ENCODE measurements at places on chromosomes 5 and 9.

GRCh38 chr5:39717176-39717897 is 292.6 kb upstream of the DAB2 start:
- DNase-seq, result peak; percentile 18

DNA sequence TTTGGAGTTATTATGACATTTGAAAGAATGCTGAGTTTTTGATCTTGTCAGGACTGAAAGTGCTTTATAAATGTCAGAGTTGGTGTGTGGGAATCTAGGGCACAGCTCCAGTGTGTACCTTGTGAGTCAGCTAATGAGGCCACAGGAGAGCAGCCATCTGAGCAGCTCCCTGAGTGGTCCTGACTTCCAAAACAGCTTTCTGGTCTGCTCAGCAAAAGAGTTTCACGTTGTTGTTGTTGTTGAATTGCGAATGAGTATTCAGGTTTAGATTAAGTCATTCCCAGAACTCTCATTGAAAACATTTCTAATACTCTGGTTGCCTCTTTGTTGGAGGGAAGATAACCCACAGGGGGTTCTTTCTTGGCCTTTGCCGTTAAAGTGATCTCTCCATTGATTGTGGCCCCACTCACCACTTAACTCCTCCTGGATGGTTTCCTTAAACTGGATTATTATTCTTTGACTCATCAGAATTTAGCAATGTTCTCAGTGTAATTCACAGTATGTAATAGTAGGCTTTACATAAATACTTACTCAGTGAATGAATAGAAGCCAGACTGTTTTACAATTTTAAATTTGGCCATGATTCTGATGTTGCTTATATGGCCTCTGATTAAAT is 125.1 kb upstream of the SGCD start:
- peak; percentile 35 for DNase-seq

GRCh38 chr5:174972291-174972690 is 247.9 kb downstream of the MSX2 start:
- no peak for DNase-seq

DNA sequence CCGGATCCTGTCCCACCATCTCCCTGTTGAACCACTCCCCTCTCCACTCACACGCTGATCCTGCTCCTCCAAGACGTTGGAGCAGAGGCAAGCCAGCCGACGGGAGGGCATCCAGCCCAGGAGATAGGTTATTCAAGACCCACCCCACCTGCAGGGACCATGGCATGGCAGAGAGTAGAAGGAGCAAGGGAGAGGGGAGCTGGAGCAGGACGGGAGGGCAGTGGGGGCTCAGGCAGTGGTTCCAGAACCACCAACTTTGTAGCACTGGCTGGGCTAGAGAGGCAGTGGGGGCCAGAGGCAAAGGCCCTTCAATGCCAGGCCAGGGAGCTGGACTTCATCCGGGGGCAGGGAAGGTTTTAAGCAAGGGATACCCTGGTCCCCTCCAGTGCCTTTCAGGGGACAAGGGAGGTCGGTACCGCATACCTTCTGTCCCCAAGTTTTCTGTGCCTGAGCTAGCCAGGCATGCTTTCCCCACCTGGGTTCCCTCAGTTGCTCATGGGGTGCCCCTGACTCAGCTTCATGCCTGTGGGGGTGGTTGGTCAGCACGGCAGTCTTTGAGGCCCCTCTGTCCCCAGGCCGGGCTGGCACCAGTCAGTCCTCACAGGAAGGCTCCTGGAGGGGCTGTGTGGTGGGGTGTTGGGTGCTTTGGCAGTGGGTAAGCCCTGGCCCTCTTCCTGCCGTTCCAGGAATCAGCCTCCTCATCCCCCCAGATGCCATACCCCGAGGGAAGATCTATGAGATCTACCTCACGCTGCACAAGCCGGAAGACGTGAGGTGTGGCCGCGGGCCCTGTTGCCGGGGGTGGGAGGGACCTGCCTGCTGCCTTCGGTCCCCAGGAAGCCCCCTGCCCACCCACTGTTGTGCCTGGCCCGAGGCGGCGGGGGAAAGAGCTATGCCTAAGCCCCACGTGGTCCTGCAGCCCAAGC is 22.4 kb downstream of the HK3 start:
- no peak for DNase-seq

GRCh38 chr9:9753266-9753665 is 859.5 kb downstream of the PTPRD start:
- DNase-seq, result no peak

GRCh38 chr5:128538250-128539037 is 399 bp upstream of the FBN2 start:
- peak; percentile 94 for DNase-seq

DNA sequence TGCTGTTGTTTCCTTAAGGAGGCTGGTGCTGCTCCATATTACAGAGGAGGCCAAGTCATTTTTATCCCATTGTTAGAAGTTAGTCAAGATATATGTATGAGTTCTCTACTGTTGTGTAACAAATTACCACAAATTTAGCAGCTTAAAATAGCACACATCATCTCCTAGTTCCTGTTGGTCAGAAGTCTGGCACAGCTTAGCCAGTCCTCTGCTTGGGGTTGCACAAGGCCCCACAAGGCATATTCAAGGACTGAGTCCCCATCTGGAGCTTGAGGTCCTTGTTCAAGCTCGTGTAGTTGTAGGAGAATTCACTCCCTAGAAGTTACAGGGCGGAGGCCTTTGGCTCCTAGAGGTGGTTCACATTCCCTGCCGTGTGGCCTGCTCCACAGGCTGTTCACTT is 14.7 kb downstream of the MTAP start:
- DNase-seq, result no peak

DNA sequence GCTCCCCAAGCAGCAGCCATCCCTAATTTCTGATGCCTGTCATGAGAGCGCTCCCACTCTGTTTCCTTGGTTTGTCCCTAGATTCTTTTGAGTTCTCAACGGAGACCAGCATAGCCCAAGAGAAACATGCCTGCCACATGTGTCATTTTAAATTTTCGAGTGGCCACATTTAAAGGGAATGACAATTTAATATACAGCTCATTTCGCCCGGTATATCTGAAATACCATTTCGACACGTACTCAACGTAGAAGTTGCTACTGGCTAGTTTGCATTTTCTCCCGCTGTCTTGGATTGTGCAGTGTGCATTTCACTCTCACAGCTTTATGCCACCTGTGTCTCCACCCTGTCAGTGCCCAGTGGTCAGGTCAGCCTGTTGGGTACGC is 21.0 kb downstream of the LPCAT1 start:
- no peak for DNase-seq

GRCh38 chr5:68141494-68141893 is 74.1 kb upstream of the PIK3R1 start:
- peak; percentile 31 for DNase-seq

DNA sequence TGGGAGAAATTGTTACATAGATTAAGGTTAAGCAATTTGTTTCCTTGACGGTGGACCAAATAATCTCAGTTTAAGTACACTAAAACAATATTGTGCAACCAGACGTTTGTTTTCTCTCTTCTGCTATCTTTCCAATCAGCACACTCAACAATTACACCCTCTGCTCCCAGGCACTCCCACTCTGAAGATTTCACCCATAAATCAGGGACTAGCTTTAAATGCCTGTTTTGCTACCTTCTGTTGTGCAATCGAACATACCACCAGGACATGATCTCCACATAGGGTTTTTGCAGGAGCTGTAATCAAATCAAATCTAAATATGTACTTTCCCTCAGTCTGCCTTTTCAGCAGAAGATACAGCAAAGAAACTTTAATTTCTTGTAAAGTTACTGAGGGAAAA is 405.8 kb upstream of the TLE4 start:
- no peak for DNase-seq

GRCh38 chr5:134371834-134372340 is 518 bp downstream of the UBE2B start:
- peak; percentile 29 for DNase-seq

- peak; percentile 57 for DNase-seq
These were observed 26.3 kb downstream of the SEMA5A start for GRCh38 chr5:9519537-9519936.

DNA sequence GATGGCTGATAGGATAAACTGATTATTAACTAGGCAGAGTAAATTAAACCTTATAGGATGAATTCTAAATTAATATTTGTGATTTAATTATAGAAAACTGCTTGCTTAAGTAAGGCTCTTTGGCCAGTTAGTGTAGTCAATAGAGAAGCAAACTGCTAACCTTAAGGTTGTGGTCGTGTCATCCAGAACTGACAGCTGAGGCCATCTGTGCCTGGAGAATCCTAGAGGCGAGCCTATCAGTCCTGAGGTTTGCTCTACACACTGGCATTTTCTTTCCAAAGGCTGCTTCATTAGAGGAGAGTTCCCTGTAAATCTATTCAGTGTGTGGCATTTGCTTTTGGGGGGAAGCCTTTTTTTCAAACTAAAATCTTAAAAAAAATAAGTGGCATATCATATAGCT is 169.2 kb downstream of the MEF2C start:
- no peak for DNase-seq

DNA sequence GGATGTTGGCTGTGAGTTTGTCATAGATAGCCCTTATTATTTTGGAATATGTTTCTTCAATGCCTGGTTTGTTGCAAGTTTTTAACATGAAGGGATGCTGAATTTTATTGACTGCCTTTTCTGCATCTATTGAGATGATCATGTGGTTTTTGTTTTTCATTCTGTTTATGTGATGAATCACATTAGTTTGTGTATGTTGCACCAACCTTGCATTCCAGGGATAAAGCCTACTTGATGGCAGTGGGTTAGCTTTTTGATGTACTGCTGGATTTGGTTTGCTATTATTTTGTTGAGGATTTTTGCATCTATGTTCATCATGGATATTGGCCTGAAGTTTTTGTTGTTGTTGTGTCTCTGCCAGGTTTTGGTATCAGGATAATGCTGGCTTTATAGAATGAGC is 225.6 kb downstream of the PCSK1 start:
- no peak for DNase-seq

GRCh38 chr5:137264041-137264440 is 235.1 kb downstream of the SPOCK1 start:
- no peak for DNase-seq

All from fibroblast of the conjunctiva (primary cell).